Pancreas (tissue), 10 donors: ENCODE measurements at places on chromosomes 3 and 15.

- H3K4me3 ChIP-seq, result no peak overlapping the region
- H3K36me3 ChIP-seq, result no peaks in the 10 kb centered on the region
- no peak for DNase-seq
- no peak overlapping the region for H3K27ac ChIP-seq
Observed at GRCh38 chr3:64079369-64080150, 56.3 kb upstream of the PSMD6 start.

GRCh38 chr15:79067969-79068368 lies 22.6 kb downstream of the RASGRF1 start:
- no peaks in the 10 kb centered on the region for H3K27me3 ChIP-seq
- H3K4me3 ChIP-seq, result no peak overlapping the region
- H3K36me3 ChIP-seq, result no peaks in the 10 kb centered on the region
- no peak for DNase-seq
- no peak overlapping the region for H3K27ac ChIP-seq

DNA sequence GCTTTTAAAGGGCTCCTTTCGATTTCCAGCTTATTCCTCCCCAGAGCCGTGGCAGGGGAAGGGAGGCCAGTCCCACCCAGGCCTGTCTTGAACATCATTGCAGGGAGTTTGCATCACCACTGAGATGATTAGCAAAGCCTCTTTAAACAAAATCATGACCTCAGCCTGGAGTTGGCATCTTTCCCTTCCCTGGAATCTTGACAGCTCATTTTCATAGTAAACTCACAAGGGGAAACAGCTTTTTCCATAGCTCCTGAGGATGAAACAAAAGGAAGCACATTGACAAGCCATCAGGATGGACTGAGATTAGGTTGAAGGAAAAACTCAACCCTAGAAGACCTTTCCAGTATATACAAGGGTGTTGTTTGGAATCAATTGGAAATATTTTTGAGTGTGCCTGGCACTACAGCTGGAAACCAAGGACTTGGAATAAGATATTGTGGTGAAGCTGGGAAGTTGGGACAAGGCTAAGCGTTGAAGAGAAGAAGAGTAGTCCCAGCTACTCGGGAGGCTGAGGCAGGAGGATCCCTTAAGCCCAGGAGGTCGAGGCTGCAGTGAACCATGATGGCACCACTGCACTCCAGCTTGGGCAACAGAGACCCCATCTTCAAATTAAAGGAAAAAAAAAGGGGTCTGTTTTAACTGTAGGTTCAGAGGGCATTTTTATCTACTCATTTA lies 3.1 kb upstream of the LARP6 start:
- H3K4me3 ChIP-seq, result no peak overlapping the region
- H3K27me3 ChIP-seq, result no peaks in the 10 kb centered on the region
- H3K36me3 ChIP-seq, result no peaks in the 10 kb centered on the region

DNA sequence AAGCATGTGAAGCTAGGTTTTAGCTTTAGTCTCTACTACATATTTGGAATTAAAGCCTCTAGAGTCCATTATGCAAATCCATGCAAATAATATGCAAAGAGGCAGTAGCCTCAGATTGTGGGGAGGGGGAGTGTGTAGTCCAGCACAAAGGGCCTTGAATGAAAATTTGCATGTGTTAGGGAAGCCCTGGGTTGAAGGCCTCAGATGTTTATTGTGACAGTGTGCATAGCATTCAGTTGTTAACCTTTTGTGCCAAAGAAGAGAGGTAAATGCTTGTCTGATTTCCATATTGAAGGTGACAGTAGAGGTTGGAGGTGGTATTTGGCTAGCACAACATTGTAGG lies 24.5 kb upstream of the BFSP2 start:
- H3K4me1 ChIP-seq, result no peaks in the 10 kb centered on the region
- H3K27ac ChIP-seq, result no peak overlapping the region
- H3K4me3 ChIP-seq, result no peak overlapping the region

GRCh38 chr3:22684739-22685138 lies 518.4 kb upstream of the UBE2E2 start:
- no peaks in the 10 kb centered on the region for H3K36me3 ChIP-seq
- no peak for DNase-seq
- H3K4me3 ChIP-seq, result no peak overlapping the region
- H3K27ac ChIP-seq, result no peak overlapping the region
- no peaks in the 10 kb centered on the region for H3K27me3 ChIP-seq

- H3K4me3 ChIP-seq, result no peak overlapping the region
- no peak for DNase-seq
- H3K27ac ChIP-seq, result no peak overlapping the region
- no peaks in the 10 kb centered on the region for H3K27me3 ChIP-seq
- H3K4me1 ChIP-seq, result no peaks in the 10 kb centered on the region
- H3K36me3 ChIP-seq, result peaks cover 50% of the 10 kb centered on the region
Observed at GRCh38 chr15:30953183-30953582, 38.2 kb downstream of the MTMR10 start.

- H3K27ac ChIP-seq, result no peak overlapping the region
- peak overlapping the region; percentile 95 for H3K4me3 ChIP-seq
Observed at GRCh38 chr3:15428539-15428938, 1.1 kb downstream of the EAF1 start.

GRCh38 chr3:16362770-16363169 lies 97.8 kb downstream of the OXNAD1 start:
- H3K27me3 ChIP-seq, result no peaks in the 10 kb centered on the region
- no peaks in the 10 kb centered on the region for H3K4me1 ChIP-seq
- DNase-seq, result no peak

- H3K36me3 ChIP-seq, result no peaks in the 10 kb centered on the region
- H3K27me3 ChIP-seq, result no peaks in the 10 kb centered on the region
- H3K4me3 ChIP-seq, result no peak overlapping the region
- peaks cover 6% of the 10 kb centered on the region for H3K4me1 ChIP-seq
- H3K27ac ChIP-seq, result no peak overlapping the region
Observed at GRCh38 chr3:72941245-72941644, 53.4 kb downstream of the GXYLT2 start.

GRCh38 chr15:52791776-52792175 lies 1.6 kb upstream of the ONECUT1 start:
- no peaks in the 10 kb centered on the region for H3K27me3 ChIP-seq
- no peak overlapping the region for H3K4me3 ChIP-seq
- no peaks in the 10 kb centered on the region for H3K4me1 ChIP-seq
- no peak overlapping the region for H3K27ac ChIP-seq
- no peaks in the 10 kb centered on the region for H3K36me3 ChIP-seq
- no peak for DNase-seq

DNA sequence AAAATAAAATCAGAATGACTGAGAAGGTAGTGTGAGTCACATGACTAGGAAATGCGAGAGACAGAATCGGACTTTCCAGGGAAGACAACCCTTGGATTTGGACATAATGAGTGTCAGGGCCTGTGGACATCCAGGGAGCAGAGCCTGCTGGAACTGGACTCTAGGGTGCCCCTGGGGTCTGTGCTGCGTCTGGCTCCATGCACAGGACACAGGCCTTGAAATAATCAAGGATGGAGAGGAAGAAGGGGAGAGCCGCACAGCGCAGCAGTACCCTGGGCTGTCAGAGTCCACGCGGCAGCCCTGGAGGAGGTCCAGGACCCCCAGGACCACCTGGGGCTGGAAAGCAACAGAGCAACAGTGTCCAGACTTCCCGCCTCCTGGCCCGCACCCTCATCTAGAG lies 173.7 kb downstream of the PDE8A start:
- H3K4me1 ChIP-seq, result no peaks in the 10 kb centered on the region
- no peak overlapping the region for H3K27ac ChIP-seq
- no peak for DNase-seq
- H3K36me3 ChIP-seq, result no peaks in the 10 kb centered on the region

GRCh38 chr15:42729409-42729808 lies 7.5 kb downstream of the CDAN1 start:
- no peaks in the 10 kb centered on the region for H3K27me3 ChIP-seq
- no peaks in the 10 kb centered on the region for H3K4me1 ChIP-seq
- no peak for DNase-seq

GRCh38 chr3:128083980-128084674 lies 31.9 kb downstream of the SEC61A1 start:
- peak overlapping the region; percentile 51 for H3K27ac ChIP-seq
- no peaks in the 10 kb centered on the region for H3K27me3 ChIP-seq
- H3K4me3 ChIP-seq, result no peak overlapping the region
- H3K4me1 ChIP-seq, result peaks cover 38% of the 10 kb centered on the region

DNA sequence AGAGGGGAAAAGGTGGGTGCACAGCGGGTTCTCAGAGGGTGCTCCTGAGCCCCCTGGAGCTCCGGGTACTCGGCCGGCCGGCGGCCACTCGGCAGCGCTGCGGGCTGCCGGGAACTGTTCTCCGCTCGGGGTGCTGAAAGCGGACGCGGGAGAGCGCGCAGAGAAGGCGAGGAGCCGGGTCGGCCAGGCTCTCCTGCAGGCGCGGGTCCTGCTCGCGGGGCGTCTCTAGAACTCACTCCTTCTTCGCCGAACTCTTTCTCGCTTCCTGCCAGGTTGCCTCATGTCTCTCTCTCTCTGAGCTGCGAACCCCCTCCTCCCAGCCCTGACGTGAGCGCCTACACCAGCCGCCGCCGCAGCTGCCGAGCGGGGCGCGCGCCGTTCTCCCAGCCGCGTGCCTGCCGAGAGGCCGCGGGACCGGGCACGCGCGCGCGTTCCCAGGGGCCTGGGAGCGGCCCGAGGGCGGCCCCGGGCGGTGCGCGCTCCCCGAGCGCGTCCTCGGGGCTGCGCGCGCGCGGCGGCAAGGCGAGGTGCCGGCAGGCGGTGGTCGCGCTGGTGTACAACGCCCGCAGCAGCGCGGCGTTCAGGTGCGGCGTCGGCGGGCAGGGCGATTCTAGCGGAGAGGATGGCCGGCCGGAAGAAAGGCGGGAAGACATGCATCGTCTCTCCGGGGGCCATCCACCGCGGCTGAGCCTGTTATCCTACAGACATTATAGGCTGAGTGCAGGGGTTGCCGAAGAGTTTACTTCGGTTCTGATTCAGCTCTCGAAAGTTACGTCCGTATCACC lies at the start of gene PEX5L:
Gene PEX5L (minus strand): TSS at position 267 of the 785 bp plus-strand sequence. CDS start 338 bp downstream, outside the sequence.
- peak within 1 kb of the TSS; percentile 49 for H3K27ac ChIP-seq
- H3K27me3 ChIP-seq, result no peaks in the 10 kb centered on the region
- peak within 1 kb of the TSS; percentile 31 for H3K4me3 ChIP-seq
- no peaks in the 10 kb centered on the region for H3K36me3 ChIP-seq
- peak; percentile 74 for DNase-seq

DNA sequence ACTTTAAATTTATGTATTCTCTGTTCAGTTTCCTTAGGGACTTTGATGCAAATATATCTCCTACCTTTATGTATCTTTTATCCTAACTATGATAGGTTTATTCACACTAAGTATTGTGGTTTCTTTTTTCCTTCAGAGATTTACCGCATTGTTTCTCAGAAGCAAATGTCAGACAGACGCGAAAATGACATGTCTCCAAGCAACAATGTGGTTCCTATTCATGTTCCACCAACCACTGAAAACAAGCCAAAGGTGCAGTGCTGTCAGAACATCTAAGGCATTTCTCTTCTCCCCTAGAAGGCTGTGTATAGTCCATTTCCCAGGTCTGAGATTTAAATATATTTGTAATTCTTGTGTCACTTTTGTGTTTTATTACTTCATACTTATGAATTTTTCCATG lies 18.3 kb downstream of the RAB11A start:
- H3K27ac ChIP-seq, result no peak overlapping the region
- no peaks in the 10 kb centered on the region for H3K4me1 ChIP-seq
- no peak overlapping the region for H3K4me3 ChIP-seq
- H3K36me3 ChIP-seq, result no peaks in the 10 kb centered on the region
- no peak for DNase-seq

DNA sequence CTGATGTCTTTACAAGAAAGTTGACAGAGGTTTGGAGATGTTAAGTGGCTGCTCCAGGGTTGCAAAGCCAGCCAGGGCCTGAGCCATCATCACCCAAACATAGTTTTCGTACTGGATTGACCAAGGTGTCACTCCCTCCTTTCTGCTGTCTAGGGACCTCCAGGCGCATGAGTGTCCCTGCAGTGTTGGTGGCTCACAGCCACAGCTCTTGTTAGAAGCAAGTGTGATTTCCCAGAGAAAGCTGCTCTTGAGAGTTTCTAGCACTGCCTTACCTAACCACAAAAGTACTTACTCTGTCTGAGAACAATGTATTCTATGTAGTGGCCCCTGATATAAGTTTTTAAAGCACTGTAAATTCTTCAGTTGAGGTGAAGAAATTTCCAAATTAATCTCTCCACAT lies 144.1 kb downstream of the SOX2 start:
- no peaks in the 10 kb centered on the region for H3K4me1 ChIP-seq
- H3K36me3 ChIP-seq, result no peaks in the 10 kb centered on the region
- no peak overlapping the region for H3K27ac ChIP-seq
- no peak overlapping the region for H3K4me3 ChIP-seq

DNA sequence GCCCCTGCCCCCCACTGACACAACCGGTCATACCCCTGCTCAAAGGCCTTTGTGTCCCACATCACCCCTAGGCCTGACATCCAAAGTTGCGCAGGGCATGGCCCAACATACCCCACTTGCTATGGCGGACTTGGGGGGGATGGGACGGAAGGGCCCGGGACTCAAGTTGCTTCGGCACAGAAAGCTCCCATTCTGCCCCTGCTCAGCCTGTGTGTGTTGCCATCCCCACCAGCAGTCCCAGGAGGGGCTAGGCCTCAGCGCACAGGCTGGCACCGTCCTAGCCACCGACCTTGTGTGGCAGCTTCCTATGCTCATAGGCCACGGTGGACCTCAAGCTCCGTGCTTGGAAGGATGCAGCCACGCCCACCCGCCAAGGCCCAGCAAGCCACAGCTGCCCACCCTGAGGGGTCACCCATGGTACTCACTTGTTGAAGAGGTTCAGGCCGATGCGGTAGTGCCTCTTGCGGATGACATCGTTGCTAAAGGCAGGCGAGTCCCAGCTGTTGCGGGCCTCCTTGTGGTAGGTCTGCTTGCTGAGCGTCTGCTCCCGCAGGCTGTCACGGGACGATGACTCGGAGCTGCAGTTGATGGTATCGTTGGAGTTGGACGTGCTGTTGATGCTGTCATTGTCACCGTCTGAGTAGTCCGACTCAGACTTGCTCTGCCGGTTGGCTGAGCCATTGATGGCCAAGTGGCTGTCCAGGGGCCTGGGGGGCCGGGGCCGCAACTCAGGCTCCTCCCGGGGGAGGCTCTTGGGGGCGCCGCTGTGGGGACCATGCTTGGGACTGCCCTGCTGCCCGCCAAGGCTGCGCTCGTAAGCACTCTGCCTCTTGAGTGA lies 93.9 kb upstream of the RPL32 start:
- H3K27me3 ChIP-seq, result no peaks in the 10 kb centered on the region
- DNase-seq, result no peak
- peaks cover 5% of the 10 kb centered on the region for H3K36me3 ChIP-seq
- peaks cover 10% of the 10 kb centered on the region for H3K4me1 ChIP-seq

DNA sequence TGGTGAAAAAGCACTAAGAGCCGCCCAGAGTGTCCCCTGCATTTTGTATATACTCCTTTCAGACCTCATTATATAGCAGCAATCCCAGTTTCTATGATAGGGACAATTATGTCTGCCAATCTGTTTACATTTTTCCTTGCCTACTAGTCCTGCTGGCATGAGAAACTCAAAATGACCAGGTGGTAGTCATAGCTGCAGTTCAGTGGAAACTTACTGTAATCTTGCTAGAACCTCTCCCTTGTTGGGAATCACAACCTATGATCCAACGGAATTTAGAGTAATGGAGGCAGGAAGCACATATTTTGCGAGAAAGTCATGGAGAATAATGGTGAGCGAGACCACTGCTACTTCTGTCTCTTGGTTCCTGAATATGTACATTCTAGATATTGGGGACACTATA lies 28.6 kb upstream of the MINAR1 start:
- no peaks in the 10 kb centered on the region for H3K4me1 ChIP-seq
- no peak for DNase-seq
- H3K27me3 ChIP-seq, result no peaks in the 10 kb centered on the region
- H3K36me3 ChIP-seq, result no peaks in the 10 kb centered on the region
